ENCODE measurements at places on chromosomes 5 and 9.
A peak's percentile ranks its signal among the peaks of the same experiment; 100 is the strongest.

DNA sequence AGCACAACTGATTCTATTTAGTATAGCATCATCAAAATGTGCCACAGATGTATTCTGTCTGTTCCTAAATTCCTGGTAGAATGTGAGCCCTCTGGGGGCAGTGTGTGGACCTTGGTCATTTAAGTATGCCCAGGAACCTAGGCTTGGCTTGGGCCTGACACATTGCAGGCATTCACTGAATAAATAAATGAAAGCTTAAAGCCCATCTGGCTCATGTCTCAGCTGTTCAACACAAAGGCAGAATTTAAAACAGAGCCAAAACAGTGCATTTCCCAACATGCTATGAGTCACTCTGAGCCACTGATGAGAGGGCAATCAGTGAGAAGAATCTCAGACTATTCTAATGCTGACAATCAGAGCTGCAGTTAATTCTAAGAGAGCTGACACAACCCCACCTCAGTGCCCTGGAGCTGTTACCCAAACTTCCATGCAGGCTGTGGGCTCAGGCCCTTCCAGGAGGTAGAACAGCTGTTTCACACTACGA lies 8.1 kb downstream of the FAM193B start:
- DNase-seq, result no peak

- DNase-seq, result no peak
Measured at GRCh38 chr9:106383072-106383471, 479.9 kb upstream of the ZNF462 start.

DNA sequence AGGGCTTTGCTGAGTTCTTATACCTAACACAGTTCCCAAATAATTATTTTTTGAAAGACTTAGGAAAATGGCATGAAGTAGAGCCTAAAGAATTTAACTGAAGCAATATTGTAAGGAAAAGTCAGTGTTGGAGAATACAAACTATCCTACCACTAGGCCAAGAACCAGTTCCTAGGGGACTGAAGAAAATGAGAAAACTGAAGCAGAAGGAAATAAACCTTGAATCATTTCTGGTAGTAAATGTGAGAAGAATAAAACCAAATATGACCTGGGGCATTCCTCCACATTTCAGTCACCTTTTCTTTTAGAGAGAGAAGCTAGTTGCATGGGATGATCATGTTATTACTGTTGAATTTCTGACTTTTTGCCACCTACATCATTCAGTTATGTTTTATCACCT lies 1393.9 kb upstream of the C9orf72 start:
- DNase-seq, result no peak

- no peak for DNase-seq
Measured at GRCh38 chr5:175129121-175129520, 314.9 kb downstream of the DRD1 start.

DNA sequence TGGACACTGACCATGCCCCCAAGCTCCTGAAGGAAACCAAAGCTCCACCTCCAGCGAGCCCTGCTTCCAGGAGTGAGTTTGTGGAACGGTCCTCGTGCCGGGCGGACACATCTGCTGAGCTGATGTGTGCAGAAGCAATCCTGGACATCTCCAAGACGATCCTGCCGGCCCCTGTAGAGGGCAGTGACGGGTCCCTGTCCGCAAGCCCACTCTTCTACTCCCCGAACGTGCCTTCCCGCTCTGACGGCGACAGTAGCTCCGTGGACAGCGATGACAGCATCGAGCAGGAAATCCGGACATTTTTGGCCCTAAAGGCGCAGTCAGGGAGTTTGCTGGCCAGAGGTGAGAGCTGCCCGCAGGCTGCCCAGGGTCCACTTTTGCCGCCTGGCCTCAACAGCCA lies 6.2 kb downstream of the PPP1R26 start:
- DNase-seq, result no peak

GRCh38 chr5:27472871-27473270 lies 434.5 kb upstream of the CDH9 start:
- no peak for DNase-seq

GRCh38 chr5:72525816-72526215 lies 18.6 kb upstream of the ZNF366 start:
- DNase-seq, result no peak

GRCh38 chr5:10454591-10455276 lies 13.1 kb downstream of the ROPN1L start:
- no peak for DNase-seq

GRCh38 chr9:89634995-89635742 lies 30.4 kb downstream of the GADD45G start:
- no peak for DNase-seq

DNA sequence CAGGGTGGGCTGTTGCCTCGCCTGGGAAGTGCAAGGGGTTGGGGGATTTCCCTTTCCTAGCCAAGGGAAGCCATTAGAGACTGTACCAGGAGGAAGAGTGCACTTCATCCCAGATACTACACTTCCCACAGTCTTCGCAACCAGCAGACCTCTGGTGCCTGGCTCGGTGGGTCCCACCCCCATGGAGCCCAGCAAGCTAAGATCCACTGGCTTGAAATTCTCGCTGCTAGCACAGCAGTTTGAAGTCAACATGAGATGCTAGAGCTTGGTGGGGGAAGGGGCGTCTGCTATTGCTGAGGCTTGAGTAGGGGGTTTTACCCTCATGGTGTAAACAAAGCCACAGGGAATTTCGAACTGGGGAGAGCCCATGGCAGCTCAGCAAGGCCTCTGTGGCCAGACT lies 586.4 kb downstream of the HTR1A start:
- no peak for DNase-seq

DNA sequence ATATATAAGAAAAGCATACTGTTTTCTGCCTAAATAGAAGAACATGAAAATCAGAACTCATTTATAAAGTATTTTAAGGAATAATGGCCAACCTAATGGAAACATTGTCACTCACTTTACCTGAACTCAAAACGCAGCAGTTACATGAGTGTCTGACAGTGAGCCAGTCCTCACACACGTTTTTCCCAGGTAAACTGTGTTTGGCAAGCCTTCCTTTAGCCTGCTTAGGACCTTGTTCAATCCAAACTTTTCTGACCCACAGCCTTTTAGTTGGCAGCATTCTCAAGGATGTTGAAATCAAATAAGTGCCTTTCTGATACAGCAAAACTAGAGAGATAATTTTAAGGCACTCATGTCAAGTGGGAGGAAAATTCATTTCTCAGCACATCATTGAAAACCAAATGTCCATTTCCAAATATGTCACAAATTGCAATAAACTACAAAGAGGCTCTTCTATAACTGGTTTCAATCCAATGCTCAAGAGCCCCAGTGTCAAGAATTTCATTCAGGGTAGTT lies 83.5 kb upstream of the SPDL1 start:
- no peak for DNase-seq

DNA sequence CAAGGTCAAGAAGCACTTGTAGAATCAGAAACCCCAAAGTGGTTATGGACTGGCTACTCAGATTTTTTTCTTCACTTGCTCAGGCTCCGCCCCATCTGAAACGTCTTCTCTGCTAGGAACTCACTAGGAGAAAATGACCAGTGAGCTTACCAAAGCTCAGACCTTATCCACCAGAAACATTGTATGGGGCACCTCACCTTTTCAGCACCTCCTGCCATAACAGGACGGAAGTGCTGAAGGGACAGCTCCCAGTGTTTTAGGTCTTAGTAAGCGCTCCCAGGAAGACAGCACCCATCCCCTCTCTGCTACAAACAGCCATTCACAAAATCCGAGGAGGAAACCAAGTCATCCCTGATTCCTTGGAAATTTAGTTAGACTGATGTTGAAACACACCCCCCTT lies 1.2 kb upstream of the GABRA1 start:
- peak; percentile 59 for DNase-seq

DNA sequence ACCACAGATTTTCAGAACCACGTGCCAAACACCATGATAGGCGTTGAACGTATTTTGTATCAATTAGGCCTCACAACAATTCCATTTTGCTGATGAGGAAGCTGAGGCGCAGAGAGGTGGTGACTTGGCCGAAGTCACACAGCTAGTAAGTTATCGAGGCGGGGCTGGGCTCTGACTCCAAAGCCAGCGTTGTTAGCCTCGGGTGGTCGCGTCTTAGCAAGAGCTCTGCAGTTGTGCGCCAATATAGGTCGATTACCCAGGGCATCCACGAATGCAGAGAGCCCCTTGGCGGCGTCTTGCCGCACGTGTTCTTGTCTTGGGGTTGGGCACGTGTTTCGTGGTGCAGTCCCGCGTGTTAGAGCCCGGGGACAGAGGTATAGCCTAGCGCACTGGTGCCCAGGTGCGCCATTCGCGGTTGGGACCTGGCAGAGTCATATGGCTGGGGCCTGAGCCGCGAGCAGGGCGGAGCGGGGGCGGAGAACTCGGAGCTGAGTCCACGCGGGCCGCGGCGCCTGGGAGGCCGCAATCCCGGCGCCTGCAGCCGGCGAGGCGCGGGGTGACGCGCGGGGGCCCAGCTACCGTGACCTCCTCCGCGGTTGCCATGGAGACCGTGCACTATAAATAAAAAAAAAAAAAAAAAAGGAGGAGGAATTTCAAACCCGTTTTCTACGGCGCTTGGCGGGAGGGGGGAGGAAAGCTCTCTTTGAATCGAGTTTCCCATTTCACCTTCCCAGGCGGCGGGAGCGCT lies 62.3 kb downstream of the CXXC5 start:
- peak; percentile 74 for DNase-seq

- DNase-seq, result no peak
Measured at GRCh38 chr9:35488566-35489312, 1.2 kb upstream of the RUSC2 start.

GRCh38 chr5:146474065-146474464 lies 26.9 kb downstream of the TCERG1 start:
- DNase-seq, result no peak

DNA sequence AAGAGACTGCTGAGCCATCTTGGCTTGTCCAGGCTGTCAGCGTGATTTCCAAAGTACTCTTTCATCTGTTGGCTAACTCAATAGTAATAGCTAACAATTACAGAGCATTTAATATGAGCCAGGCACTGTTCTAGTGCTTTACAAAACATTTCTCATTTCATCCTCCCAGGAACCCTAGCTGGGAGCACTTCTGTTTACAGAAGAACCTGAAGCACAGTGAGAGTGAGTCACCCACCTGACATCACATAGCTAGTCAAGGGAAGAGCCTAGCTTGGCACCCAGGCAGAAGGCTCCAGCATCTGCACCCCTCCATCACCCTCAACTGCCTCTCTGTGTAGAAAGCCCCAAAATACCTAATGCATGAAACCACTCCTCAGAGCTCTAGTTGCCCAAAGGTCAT lies 57.5 kb upstream of the IQGAP2 start:
- DNase-seq, result no peak

- DNase-seq, result no peak
Measured at GRCh38 chr5:172860520-172861443, 26.7 kb downstream of the ERGIC1 start.

DNA sequence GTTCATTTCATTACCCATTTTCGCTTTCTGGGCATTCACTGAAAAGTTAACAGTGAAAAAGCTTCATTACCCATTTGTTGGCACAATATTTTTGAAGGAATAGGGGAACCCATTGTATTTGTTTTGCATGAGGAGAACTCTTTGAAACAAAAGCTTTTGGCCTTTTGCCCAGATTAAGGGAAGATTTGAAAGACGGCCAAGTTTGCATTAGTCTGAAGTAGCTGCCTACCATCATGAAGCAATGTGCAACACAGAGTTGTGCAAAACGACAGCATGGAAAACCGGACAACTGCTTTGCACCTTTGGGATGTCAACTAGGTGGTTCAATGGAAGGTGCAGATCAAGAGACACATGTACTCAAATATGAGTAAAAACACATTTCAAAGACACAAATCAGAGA lies 84.9 kb downstream of the TRPM3 start:
- peak; percentile 14 for DNase-seq

DNA sequence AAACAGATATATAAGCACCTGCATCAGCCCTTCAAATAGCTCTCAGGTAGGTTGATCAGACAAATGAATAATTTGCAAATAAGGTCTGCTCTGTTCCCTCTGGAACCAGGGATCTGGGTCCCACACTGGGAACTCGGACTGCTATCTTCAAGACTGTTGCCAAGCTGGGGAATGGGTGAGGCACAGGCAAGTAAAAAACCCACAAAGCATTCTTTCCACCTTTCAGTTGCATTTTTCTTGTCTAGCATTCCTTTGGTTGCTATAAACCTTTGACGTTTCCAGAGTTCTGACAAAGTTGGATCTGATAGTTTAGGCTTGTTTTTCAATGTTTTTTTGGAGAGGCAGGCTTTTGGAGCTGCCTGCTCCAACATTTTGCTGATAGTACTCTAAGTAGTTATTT lies 20.1 kb downstream of the FBXL17 start:
- no peak for DNase-seq

- no peak for DNase-seq
Measured at GRCh38 chr5:76582230-76583162, 40.7 kb downstream of the F2RL2 start.

- DNase-seq, result no peak
Measured at GRCh38 chr9:86733929-86734328, 213.4 kb downstream of the GAS1 start.

GRCh38 chr5:131068893-131069643 lies 96.0 kb downstream of the HINT1 start:
- DNase-seq, result no peak

GRCh38 chr9:136365775-136366222 lies 2.3 kb upstream of the DNLZ start:
- no peak for DNase-seq

DNA sequence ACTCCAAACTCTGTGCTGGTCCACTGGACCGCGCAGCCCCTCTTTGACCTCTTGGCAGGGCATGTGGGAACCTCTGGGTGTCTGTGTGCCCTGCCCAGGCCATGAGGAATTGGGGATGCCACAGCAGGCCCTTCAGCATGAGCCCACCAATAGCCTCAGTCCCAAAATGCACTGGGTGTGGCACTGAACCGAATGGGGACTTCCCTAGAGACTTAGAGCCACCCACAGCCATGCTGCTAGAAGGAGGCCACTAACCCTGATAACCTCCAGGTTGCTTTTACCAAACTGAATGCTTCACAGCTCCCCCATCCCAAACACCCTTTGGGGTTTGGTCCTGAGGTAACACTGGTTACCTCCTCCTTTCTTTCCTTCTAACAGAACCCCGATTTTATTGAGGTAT lies 302.7 kb downstream of the PIK3R1 start:
- DNase-seq, result no peak

DNA sequence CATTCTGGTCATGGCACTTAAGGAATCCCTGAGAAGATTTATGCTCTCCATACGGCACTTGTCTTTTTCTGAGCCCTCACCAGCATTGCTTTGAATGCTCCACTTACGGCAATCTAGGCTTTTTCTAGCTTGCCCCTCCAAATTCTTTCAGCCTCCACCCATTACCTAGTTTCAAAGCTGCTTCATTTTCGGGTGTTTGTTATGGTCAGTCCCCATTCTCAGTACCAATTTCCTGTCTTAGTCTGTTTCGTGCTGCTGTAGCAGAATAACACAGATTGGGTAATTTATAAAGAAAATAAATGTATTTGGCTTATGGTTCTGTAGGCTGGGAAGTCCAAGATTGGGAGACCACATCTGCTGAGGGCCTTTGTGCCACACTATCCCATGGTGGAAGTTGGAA lies 42.0 kb downstream of the ARHGEF28 start:
- no peak for DNase-seq
